ENCODE measurements at places on chromosomes 13 and 19.

DNA sequence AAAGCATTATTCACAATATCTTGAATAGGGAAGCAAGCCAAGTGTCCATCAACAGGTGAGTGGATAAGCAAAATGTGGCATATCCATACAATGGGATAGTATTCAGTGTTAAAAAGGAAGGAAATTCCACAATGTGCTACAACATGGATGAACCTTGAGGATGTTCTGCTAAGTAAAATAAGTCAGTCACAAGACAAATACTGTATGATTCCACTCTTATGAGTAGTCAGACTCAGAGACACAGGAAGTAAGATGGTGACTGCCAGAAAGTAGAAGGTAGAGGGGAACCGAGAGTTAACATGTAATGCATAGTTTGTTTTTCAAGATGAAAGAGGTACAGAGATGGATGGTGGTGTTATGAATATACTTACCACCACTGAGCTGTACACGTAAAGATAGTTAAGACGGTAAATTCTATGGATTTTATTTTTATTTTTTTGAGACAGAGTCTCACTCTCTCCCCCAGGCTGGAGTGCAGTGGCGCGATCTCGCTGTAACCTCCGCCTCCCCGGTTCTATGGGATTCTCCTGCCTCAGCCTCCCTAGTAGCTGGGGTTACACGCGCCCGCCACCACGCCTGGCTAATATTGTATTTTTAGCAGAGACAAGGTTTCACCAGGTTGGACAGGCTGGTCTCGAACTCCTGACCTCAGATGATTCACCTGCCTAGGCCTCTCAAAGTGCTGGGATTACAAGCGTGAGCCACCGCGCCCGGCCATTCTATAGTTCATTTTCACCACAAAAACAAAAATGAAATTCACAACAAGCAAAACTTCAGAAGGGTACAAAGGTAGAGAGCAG, 1.0 kb upstream of the CHAMP1 start:
- no peak for DNase-seq

GRCh38 chr13:39196965-39197646, 158.8 kb downstream of the NHLRC3 start:
- DNase-seq: no peak

DNA sequence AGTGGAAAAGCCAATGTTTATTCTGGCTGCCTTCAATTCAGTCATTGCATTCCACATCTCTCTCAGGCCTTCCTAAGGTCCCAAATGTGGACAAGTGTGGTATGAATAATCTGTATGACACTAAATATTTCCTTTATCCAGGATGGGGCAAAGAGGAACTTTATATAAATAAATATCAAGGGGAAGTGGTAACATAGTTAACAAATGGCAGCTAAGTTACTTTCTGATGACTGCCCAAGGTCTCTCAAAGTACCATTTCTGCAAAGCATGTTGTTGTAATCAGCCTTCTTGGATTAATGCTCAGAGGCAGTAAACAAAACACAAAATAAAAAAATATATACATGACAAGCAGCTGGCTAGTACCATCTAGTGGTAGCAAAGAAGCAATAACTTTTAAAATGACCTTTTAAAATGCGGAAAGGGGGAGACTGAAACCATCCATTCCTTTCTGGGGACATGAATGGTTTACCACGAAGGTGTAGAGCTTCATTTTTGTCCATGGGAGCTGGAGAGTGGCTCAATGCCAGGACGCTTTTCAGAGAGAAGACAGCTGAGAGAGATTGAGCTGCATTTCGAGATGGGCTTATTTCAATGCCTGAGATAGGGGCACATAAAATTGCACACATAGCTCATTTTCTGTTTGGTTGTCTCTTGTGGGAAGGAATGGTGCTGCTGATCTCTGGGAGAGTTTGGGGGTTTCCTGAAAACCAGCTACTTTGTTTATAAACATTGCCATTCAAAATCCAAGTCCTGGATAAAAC, 259.2 kb downstream of the RFC3 start:
- DNase-seq: no peak

GRCh38 chr13:39254601-39255000, 216.3 kb downstream of the NHLRC3 start:
- no peak for DNase-seq

All from stimulated activated CD8-positive, alpha-beta memory T cell treated with anti-CD3 and anti-CD28 coated beads, Interleukin-4, amount 100 ng/mL, for 4 hours (primary cell).